Muscle of arm (tissue), 14 donors: ENCODE measurements at places on chromosomes 1 and 21. TPM values are rescaled to one million over a fixed set of nuclear protein-coding genes. Genes with fewer than 3 reads are reported as not detected.

GRCh38 chr1:82110366-82111254 is 309.9 kb downstream of the ADGRL2 start:
- DNase-seq = peak; percentile 31

DNA sequence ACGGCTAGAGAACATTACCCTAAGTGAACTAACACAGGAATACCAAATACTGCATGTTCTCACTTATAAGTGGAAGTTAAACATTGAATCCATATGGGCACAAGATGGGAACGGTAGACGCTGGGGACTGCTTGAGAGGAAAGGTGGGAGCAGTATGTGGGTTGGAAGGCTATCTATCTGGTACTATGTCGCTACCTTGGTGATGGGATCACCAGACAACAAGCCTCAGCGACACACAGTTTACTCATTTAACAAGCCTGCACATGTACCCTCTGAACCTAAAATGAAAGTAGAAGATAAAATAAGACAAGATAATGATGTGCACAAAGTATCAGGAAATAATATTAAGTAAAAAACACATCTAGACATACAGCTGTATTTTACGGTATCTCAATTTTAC is 819 bp downstream of the PYHIN1 start:
- DNase-seq = no peak

DNA sequence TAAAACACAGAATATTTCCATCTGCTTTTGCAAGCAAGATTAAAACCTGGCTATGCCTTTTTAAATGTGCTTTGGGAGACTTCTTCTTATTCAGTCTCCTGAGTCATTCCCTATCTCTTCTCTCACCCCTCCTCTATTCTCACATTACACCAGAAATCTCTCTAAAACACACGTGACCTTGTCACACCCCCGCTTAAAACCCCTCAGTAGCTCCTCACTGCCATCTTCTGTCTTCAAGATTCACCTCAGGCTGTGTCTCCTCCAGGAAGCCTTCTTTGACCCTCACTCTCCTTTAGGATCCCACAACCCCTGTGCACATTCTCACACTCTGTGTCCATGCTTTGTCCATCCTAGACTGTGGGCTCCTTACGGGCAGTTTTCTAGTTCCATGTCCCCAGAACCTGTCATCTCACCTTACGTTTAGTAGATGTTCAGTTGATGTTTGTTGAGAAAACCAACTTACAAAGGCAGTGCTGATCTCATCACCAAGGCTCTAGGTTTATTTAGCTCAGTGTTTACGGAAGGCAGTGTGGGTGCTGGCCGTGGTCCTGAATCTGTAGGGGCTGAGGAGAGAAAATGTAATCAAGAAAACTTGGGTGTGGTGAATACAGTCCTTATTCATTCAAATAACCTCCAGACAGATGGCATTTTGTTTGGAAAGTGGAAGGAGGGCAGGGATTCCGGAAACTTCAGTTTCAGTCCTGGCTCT is 143.5 kb downstream of the DMRTA2 start:
- DNase-seq = peak; percentile 14

FOXJ3 gene
- polyA plus RNA-seq = 38.4 TPM

DNA sequence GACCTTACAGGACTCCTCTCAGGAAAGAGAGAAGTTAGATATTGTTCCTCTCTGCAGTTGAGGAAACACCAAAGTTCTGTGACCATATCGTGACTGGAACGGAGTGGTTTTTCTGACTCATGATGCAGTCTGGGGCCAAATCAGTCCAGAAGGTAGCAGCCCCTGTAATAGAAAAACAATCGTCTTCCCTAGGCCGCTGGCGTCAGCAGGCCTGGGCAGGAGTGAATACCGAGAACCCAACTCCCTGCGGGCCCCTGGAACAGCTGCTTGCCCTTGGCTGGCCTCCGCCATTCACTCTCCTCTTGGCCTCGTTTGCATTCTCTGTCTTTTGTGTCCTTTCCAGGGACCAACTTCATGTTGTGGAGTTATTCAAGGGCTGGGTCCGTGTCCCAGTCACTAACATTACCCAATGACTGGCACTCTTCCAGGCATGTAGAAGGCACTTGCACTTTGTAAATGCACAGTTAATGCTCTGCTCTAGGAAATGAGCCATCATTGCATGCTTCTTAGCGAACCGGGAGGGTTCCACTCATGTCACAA is 10.9 kb upstream of the CD101 start:
- peak; percentile 84 for DNase-seq

- DNase-seq = peak; percentile 53
These were observed 936 bp downstream of the ZBTB21 start for GRCh38 chr21:42009018-42009830.

SMCP gene
- not detected for polyA plus RNA-seq

DNA sequence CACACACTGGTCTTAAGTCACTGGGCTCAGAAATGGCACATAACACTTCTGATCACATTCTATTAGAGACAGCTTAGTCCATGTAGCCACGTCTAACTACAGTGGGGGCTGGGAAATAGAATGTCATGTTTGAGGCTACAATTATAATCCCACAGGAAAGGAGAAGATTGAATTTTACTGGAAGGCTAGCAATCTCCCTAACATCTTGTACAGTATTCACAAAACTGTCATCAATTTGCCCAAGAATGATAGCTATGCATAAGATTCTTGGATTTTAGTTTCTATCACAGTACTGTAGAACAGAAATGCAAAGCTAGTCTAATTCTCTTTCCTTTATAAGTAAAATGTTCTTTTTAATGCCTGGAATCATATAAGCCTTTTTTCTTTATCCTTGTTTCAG is 12.7 kb upstream of the ZMYM6 start:
- no peak for DNase-seq

DNASE2B gene
- polyA plus RNA-seq = not detected

CD101 gene
- 5.0 TPM for polyA plus RNA-seq

DNA sequence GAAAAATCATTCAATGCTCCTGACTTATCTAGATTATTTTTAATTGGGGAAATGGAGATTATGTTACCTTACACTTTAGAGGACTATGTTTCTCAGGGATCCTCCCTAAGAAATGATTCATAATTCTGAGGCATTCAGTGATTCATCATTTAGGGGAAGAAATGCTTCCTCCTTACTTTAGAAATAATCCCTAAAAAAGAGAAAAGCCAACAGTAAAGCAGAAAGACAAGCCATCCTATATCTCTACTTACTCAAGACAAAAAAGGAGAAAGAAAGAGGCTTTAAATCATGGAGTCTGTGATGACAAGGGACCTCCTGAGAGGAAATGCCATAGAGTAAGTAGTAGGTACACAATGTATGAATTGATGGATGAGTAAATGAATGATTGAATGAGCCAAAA is 137.0 kb downstream of the BRINP2 start:
- DNase-seq = no peak

GRCh38 chr1:154695985-154696384 is 88.0 kb upstream of the ADAR start:
- DNase-seq = no peak

DNA sequence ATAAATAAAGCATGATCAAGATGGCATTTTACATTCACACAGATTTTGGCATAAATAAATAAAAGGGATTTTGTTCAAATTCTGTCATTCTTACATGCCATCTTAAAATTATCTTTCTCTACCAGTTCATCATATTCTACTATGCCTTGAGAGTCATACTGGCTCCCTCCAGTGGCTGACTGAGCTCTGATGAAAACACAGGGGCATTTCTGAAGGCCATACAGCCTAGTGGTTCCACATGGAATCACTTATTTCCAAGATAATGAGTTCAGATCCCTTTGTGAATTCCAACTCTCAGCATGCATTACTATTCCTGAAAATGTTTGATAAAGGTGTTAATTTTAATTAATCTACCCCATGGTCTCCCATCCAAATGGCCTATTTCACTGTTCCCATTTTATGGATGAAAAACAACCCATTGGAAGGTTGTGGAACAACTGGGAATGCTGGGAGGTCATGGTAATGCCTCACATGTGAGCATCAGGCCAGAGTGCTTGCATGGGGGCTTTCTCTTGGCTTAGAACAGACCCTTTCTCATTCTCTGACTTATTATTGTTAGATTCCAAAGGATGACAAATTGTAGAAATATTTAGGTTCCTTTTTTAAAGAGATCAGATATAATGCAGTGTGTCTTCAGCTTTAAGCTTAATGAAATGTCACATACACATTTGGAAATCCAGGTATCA is 622.4 kb upstream of the PKN2 start:
- no peak for DNase-seq

DNA sequence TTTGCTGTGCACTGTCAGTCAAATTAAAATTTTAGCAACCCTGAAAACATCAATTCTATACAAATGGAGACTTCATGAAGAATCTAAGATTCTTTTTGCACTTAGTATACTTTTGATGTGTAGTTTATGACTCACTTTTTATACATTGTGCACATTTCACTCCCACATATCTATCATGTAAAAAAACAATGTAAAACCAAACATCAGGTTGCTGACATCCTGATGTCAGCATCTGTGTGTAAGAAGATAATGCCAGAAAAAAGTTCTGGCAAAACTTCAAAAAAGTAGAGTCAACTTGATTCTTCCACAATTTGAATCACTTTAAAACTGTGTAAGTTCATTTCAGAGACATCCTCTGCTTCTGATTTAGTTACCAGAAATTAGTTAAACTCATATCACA is 115.7 kb downstream of the CENPF start:
- no peak for DNase-seq

HSD3B1 gene
- 0.22 TPM for polyA plus RNA-seq

DNA sequence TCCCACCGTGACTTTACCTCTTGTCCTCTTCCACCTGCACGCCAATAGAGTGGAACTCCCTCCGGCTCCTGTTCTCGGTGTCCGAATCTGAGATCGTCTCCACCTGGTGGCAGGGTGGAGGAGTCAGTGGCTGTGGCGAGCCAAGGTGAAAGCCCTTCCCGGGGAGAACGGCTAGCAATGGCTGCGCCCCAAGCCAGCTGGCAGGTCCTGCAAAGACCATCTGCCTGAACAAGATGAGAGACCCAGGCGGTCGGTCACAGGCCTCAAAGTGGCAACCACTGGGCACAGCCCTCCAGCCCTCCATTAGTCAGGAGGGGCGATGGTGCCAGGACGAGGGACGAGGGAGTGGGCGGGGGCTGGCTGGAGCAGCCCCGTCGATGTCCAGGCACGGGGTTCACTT is 25.4 kb upstream of the SMIM12 start:
- no peak for DNase-seq

- DNase-seq = peak; percentile 13
These were observed 156.9 kb downstream of the PPP1R12B start for GRCh38 chr1:202505356-202505755.

DNA sequence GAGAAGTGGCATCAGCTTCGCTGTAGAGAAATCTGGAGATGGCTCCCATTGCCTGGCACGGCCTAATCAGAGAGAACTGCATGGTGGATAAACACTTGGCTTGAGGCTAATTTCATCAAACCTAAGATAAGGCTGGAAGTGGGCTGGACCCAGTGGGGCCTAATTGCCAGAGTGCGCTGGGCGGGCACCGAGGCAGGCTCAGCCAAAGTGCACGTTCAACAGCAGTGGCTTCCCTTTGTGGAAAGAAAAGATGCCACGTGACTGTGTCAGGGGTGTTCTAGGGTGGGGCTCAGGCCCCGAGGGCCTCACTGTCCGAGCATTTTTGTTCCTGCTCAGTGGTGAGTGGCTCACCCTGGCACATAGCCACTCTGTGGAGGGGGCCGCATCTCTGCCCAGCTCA is 5.8 kb downstream of the PLCH2 start:
- no peak for DNase-seq

LAX1 gene
- polyA plus RNA-seq = 0.33 TPM
